ENCODE measurements at places on chromosomes 11 and 22. TPM values are rescaled to one million over a fixed set of nuclear protein-coding genes. Genes with fewer than 3 reads are reported as not detected.

GLB1L3 gene
- 33.1 TPM for total RNA-seq

- H3K27ac ChIP-seq = no peak overlapping the region
- H3K4me1 ChIP-seq = no peaks in the 10 kb centered on the region
- peak; percentile 34 for DNase-seq
- no peaks in the 10 kb centered on the region for H3K36me3 ChIP-seq
- no peak overlapping the region for H3K4me3 ChIP-seq
Measured at GRCh38 chr11:91350931-91351330, 873.7 kb upstream of the FAT3 start.

GRCh38 chr11:110777775-110778174 lies 65.5 kb upstream of the ARHGAP20 start:
- DNase-seq = no peak
- H3K36me3 ChIP-seq = no peaks in the 10 kb centered on the region
- H3K27me3 ChIP-seq = no peaks in the 10 kb centered on the region
- H3K27ac ChIP-seq = no peak overlapping the region

MYOD1 gene
- total RNA-seq = not detected

GRCh38 chr22:30582788-30583545 lies 8.5 kb upstream of the GAL3ST1 start:
- no peak overlapping the region for H3K4me3 ChIP-seq
- H3K27me3 ChIP-seq = no peaks in the 10 kb centered on the region
- H3K36me3 ChIP-seq = peaks cover 35% of the 10 kb centered on the region
- H3K27ac ChIP-seq = no peak overlapping the region
- DNase-seq = no peak
- H3K4me1 ChIP-seq = no peaks in the 10 kb centered on the region

- H3K4me3 ChIP-seq = no peak overlapping the region
- no peaks in the 10 kb centered on the region for H3K36me3 ChIP-seq
Measured at GRCh38 chr22:45045208-45045607, 35.4 kb upstream of the PHF21B start.

DNA sequence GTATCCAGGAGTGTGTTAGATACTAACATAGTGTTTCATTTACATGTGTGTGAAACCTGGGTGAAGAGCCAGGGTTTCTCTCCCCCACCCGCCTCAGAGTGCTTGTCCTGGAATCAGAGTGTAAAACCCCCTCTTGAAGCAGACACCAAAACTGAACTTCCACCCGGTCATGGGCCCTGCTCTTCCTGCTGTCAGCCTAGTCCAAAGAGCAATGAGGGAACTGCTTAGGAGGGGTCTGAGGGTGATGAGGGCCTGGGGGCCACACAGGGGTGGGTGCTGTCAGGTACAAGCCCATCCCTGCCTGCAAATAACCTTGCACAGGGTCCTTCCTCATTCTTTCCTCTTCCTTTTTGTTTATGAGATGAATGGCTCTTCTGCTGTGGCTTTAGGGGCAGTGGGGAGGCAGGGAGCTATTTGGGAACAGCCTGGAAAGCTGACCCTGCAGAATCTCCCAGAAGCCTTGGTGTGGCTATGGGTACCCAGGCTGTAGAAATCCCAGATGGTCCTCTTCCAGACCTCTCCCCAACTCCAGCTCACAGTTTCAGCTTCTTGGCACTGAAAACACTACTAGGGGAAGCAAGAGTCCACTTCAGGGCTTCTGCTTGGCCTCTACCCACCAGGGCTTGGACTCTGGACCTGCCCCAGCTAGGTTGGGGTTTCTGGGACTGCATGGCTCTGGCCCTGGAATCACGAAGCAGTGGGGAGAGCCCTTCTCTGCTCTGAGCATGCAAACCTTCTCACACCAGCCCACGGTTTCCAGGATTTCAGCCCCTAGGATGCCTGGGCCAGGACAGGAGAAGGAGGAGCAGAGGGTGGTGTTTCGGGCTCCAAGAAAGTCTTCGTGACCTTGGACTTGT lies 8.5 kb downstream of the BATF2 start:
- no peaks in the 10 kb centered on the region for H3K27me3 ChIP-seq
- H3K27ac ChIP-seq = no peak overlapping the region
- no peak for DNase-seq
- H3K4me1 ChIP-seq = no peaks in the 10 kb centered on the region
- no peak overlapping the region for H3K4me3 ChIP-seq
- no peaks in the 10 kb centered on the region for H3K36me3 ChIP-seq

CDCA5 gene
- total RNA-seq = 70.9 TPM

GRCh38 chr11:126927623-126928022 lies 72.9 kb downstream of the KIRREL3 start:
- no peak overlapping the region for H3K27ac ChIP-seq
- H3K4me1 ChIP-seq = no peaks in the 10 kb centered on the region
- DNase-seq = no peak
- no peaks in the 10 kb centered on the region for H3K27me3 ChIP-seq

DNA sequence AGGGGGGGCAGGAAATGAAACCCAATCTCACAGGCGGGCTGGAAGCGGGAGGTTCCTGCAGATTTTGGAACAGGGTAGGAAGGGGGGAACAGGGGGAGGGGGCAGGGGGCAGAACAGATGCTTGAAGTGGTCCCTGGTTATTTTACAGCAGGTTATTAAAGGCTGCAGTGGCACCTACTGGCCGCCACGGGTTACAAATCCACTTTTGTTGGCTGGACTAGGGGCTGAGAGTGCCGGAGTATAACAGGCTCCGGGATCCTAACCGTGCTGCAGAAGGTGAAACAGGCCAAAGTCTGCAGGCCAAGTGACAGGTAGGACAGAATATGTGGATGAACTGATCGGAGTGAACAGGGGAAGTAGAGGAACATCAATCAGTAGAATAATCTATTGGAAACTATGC lies 2.5 kb downstream of the ROBO3 start:
- peaks cover 100% of the 10 kb centered on the region for H3K27me3 ChIP-seq
- no peak overlapping the region for H3K4me3 ChIP-seq
- H3K4me1 ChIP-seq = peaks cover 15% of the 10 kb centered on the region
- H3K36me3 ChIP-seq = no peaks in the 10 kb centered on the region
- H3K27ac ChIP-seq = no peak overlapping the region

DNA sequence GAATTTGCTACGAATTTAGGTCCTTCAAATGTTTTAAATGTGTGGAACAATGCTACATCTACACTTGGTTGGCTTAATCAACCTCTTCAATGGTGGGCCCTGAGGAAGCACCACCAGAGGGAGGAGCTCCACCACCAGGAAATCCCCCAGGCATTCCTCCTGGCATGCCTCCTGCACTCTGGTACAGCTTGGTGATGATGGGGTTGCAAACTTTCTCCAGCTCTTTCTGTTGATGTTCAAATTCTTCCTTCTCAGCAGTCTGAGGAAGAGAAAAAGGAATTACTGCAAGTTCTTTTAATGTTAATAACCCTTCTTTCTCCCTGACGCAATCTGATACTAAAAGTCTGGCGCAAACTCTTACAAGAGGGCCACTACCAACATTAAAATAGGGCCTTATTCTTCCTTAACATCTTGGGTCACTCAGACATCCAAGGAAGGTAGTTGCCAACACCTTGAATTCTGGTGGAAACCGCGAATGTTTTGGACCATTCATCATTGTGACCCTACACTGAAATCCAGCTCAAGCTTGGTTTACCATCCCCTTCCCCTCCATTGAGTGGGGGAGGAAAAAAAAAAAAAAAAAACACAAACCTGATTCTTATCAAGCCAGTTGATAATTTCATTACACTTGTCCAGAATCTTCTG lies 4.2 kb downstream of the HSPA8 start:
- peaks cover 21% of the 10 kb centered on the region for H3K4me1 ChIP-seq
- peaks cover 57% of the 10 kb centered on the region for H3K36me3 ChIP-seq
- H3K27me3 ChIP-seq = no peaks in the 10 kb centered on the region
- peak overlapping the region; percentile 85 for H3K27ac ChIP-seq
- DNase-seq = no peak

DNA sequence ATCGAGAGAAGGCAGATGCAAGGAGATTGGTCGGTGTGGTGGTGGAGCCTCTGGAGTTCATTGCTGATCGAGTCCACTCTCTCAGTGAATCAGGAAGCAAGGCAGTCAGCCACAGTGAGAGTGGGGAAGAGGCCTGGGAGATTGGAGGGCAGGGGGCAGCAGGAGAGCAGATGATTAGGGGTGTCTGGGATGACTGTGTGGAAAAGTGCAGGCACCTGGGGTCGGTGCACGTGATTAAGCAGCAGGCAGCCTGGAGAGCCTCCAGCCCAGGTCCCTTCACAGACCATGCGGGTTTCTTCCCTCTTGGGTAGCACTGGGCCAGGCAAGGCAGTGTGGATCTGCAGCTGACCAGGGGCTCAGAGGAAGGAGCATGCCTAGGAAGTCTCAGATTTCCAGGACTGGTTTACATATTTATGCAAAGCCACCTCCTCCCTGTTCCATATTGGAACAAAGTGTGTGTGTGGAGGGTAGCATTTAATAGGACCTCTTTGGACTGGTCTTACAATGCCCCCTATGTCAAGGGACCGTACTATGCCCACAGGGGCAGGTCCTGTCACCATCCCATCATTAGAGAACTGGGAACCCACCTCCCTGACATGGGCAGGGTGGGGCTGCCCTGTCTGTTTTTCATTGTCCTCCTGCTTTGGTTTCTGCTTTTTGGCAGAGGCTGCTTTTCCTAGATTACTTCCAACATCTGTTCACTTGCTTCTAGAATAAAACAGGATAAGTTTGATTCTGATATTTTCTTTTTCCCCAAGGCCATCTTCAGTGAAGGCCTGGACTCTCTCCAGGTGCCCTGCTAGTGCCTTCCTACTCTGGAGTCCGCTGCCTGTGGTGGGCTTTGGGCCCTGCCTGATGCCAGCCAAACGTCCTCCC lies 14.0 kb upstream of the GDPD5 start:
- DNase-seq = no peak
- no peaks in the 10 kb centered on the region for H3K36me3 ChIP-seq
- H3K4me3 ChIP-seq = no peak overlapping the region
- H3K4me1 ChIP-seq = no peaks in the 10 kb centered on the region
- H3K27ac ChIP-seq = no peak overlapping the region
- no peaks in the 10 kb centered on the region for H3K27me3 ChIP-seq

GRCh38 chr11:2847561-2847960 lies 38.0 kb downstream of the CDKN1C start:
- H3K4me1 ChIP-seq = no peaks in the 10 kb centered on the region
- no peaks in the 10 kb centered on the region for H3K27me3 ChIP-seq
- H3K36me3 ChIP-seq = no peaks in the 10 kb centered on the region
- no peak overlapping the region for H3K27ac ChIP-seq
- no peak overlapping the region for H3K4me3 ChIP-seq

DNA sequence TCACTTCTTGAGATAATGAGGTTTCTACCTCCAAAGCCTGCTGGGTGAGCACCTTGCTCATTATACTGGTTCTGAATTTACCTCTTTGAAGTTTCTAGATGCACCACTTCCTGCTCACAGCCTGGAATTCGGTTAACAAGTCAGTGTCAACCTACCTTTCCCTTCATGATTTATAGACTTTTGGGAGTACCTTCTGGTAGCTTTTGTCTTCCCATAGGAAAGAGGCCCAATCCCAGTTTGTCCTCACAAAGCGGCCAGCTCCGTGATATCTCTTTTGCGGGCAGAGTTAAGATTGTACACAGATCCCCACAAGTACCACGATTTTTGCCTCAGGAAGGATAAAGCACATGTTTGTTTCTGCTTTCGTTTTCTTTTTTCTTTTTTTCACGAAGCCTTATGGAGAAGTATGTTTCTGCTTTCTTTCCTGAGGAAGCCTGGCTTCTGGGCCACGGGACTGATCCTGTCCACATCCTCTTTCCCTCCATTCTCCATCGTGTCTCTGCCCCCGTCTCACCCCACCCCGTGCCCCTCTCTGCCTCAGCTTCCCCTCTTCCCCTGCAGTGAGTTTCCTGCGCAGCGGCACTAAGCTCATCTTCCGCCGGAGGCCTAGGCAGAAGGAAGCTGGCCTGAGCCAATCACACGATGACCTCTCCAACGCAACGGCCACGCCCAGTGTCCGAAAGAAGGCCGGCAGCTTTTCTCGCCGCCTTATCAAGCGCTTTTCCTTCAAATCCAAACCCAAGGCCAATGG lies 5.7 kb upstream of the HINFP start:
- peaks cover 10% of the 10 kb centered on the region for H3K4me1 ChIP-seq
- H3K27ac ChIP-seq = no peak overlapping the region
- H3K4me3 ChIP-seq = no peak overlapping the region
- H3K36me3 ChIP-seq = no peaks in the 10 kb centered on the region
- no peaks in the 10 kb centered on the region for H3K27me3 ChIP-seq

DNA sequence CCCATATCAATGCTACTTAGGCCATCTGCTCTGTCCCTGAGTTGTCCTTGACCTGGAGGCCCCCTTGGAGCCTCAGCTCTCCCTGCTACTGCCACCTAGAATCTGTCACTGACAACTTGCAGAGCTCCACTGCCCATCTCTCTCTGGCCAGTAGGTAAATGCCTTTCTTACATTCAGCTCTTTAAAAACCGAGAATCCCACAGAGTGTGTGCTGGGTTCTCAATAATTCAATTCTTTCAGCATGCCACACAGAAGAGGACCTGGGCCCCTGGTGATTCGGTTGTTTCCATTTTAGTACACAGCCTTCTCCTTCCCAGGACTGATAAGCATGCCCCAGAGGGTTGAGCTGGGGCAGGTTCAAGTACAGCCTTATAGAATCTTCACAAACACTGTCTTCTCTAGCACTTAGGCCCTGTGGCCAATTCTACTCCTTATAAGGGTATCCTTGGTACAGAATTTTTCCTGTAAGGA lies 22.0 kb upstream of the IPO7 start:
- H3K36me3 ChIP-seq = no peaks in the 10 kb centered on the region
- peaks cover 18% of the 10 kb centered on the region for H3K4me1 ChIP-seq
- peak; percentile 23 for DNase-seq
- H3K4me3 ChIP-seq = no peak overlapping the region

DNA sequence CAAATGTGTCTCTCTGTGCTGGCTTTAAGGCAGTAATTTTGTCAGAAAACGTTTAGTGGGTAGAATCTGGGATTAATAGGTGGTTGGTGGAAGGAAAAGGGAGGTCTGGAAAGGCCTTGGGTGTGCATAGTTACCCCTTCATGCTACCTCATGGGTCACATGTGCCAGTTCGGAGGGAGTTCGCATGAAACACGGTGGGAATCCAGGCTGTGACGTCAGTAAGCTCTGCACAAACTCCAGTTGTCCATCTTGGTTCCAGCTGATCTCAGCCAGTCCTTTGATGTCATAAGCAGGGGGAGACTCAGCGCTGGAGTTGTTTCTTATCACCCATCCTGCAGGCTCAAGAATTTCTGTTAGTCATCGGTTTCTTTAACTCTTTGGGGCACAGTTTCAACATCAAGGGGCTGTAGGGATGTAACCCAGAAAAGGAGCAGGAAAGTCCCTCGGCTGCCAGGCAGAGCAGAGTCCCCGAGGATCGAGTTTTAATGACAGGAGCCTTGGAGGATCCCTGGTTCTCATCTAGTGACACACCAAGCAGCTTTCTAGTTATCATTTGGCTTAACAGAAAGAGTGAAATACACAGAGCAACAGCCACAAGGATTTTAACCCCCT lies 28.9 kb downstream of the MOV10L1 start:
- H3K36me3 ChIP-seq = no peaks in the 10 kb centered on the region
- no peak overlapping the region for H3K4me3 ChIP-seq
- no peak for DNase-seq

DNA sequence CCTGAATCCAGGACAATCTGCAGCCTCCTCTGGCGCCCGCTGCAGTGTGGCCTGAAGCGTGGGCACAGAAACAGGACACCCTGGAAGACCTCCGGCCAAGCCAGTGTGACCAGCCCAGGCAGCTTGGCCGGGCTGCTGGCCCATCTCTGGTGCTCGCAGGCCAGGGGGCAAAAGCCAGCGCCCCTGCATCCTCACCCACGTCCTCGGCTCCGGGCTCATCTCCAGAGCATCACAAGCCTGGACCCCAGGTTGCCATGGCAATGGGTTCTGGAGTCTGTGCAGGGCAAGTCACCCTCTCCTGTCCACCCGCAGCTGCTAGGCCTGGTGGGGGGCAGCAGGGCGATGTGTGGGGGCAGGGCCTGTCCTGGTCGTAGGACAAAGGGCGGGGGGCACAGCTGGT lies 9.3 kb upstream of the PDGFB start:
- no peaks in the 10 kb centered on the region for H3K36me3 ChIP-seq
- DNase-seq = no peak
- no peak overlapping the region for H3K27ac ChIP-seq
- H3K4me3 ChIP-seq = no peak overlapping the region
